ENCODE measurements at places on chromosomes 3 and 15. TPM values are rescaled to one million over a fixed set of nuclear protein-coding genes. Genes with fewer than 3 reads are reported as not detected.

Gene ISG20
- total RNA-seq: 122 TPM

Gene FYTTD1
- 54.2 TPM for total RNA-seq

Gene AQR
- 46.6 TPM for total RNA-seq

Gene LRRC34
- total RNA-seq: 1.9 TPM

Gene SKIL
- total RNA-seq: 28.3 TPM

Gene ADPRH
- 3.9 TPM for total RNA-seq

Gene GP5
- 1.9 TPM for total RNA-seq

Gene TEX9
- total RNA-seq: 0.71 TPM

Gene AADACL2
- not detected for total RNA-seq

Gene FBN1
- total RNA-seq: 1.1 TPM

Gene GYG1
- total RNA-seq: 54.3 TPM

Gene PIAS1
- total RNA-seq: 42.1 TPM

Gene FGF7
- 0.07 TPM for total RNA-seq

Gene LEO1
- total RNA-seq: 29.4 TPM

Gene SELENOS
- 61.5 TPM for total RNA-seq

Gene PDCD7
- total RNA-seq: 42.4 TPM

Gene GPR15
- total RNA-seq: 30.4 TPM

Gene ITGB5
- 0.73 TPM for total RNA-seq

Gene PDE8A
- total RNA-seq: 14.0 TPM

Gene CDHR4
- 0.22 TPM for total RNA-seq

Gene NMNAT3
- 1.7 TPM for total RNA-seq

Gene ITGA11
- total RNA-seq: 0.90 TPM

Gene REC114
- total RNA-seq: not detected

Gene KLF15
- not detected for total RNA-seq

Gene GOLGA8G
- total RNA-seq: not detected

Gene UPK1B
- not detected for total RNA-seq

Gene EMC7
- total RNA-seq: 82.5 TPM

Gene LRRC2
- total RNA-seq: 0.15 TPM

Gene SPINT1
- total RNA-seq: 4.5 TPM

Gene OR5K2
- not detected for total RNA-seq

Gene IL12A
- 1.5 TPM for total RNA-seq

Gene CYP1A2
- not detected for total RNA-seq

Gene TP53BP1
- 32.0 TPM for total RNA-seq

Gene PLA2G4D
- not detected for total RNA-seq

Gene IL5RA
- total RNA-seq: not detected

All from T-helper 1 cell treated with Interleukin-12 subunit alpha and Interleukin-12 subunit beta and Interleukin-4 antibody, amounts not matched to agents 30 ng/mL and 1 ng/mL, for 36 hours (primary cell).